ENCODE measurements at places on chromosomes 13 and 19. TPM values are rescaled to one million over a fixed set of nuclear protein-coding genes. Genes with fewer than 3 reads are reported as not detected.
A peak's percentile ranks its signal among the peaks of the same experiment; 100 is the strongest.

The WDR62 gene
- 1.9 TPM for total RNA-seq

DNA sequence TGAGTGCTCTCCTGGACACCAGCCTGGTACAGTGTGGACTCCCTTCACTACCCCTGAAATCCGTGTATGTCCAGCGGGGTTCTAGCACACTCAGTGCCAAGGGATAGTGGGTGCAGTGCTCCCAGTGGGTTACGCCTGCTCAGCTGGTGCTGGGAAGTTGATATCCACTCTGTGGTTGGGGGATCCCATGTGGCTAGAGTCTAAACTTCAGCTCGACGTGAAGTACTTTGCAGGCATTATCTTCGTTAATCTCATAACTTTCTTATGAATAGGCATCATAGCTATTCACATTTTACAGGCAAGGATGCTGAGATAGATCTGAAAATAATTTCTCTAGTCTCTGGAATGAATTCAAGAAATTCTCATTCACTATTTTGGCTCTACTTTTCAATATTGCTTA is 433.2 kb upstream of the HTR2A start:
- no peak for DNase-seq

- peak; percentile 91 for DNase-seq
These were observed at the start of gene FBXL3 for GRCh38 chr13:77026861-77027621. FBXL3 (minus strand) TSS chr13:77027159; CDS start chr13:77021860, 5,299 bp downstream.

DNA sequence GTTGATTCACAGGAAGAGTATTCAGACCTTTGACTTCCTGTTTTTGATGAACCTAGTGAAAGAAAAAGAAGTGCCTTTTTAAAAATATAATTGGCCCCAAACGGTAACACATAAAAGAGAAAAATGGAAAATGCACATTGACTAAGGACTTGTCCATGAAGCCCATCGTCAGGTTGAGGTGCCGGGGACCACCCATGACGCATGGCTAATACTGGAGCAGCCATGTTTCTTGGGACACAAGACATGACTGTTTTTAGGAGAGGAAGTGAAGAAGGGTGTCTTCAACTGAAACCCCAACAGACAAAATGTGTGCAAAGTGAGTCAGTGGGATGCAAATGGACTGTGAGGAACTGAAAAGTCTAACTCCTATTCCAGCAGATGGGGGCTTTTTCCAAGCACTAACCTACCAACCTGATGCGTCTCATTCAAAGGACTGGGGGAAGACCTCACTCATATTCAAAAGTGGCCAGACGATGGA is 459.4 kb downstream of the FOXO1 start:
- peak; percentile 72 for DNase-seq

- no peak for DNase-seq
These were observed 1.6 kb downstream of the TRIM28 start for GRCh38 chr19:58545286-58546018.

Measured in B cell (primary cell).